Activated naive CD4-positive, alpha-beta T cell treated with anti-CD3 and anti-CD28 coated beads, Interleukin-2, amount 50 U/mL, for 16 hours (primary cell): ENCODE measurements at places on chromosomes 11 and 22.

DNA sequence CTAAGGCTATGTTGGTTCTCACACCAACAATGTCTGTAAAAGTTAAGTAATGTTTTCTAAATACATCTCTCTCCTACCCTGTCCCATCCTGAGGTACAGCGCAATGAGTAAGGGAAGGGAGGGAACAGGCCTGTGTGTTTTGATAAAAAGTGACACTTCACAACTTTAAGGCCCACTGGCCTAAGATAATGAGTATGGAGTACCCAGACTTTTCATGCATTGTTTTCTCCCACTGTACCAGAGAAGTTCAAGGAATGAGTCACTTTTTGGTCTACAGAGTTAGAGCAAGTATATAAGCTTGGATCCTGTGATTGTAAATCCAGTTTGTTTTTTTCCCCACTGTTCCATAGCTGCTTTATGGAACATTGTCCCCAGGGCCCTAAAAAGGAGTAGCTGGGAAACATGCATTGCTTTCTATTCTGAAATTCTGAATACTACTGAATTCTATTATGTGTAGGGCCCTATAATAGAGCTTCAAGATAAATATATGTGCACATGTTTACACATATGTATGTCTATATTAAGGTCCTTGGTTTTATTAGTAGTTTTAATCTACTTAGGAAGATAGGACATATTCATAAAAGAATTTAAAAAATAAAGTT lies 29.8 kb downstream of the KCNE3 start:
- no peak for DNase-seq

DNA sequence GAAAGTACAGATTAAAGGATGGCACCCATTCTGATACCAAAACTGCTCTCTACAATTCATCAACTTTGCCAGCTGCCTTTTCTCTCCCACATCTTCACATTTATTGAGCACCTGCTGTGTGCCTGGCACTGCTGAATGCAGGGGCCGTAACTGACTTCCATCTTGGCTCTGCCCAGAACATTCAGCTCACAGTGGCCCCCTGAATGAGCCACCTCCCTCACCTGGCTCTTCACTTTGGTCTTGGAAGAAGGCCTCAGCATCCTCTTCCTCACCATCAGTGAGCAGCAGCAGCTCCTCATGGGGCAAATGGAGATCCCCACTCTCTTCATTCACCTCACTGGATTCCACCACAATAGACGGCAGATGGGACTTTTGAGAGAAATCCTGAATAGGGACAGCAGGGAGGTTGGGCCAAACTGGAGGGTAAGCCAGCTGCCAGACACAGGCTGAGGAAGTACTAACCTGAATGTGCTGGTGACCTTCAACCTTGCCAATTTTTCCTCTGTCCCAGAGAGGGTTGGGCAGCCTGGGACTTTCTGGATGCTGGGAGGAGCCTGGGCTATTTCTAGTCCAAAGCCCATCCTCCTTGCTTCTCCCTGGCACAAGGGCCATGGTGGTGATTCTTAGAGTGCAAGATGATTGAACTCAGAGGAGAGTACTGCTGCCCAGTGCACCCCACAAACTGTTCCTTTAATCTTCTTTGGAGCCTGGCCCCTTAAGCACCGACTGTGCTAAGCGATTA lies 1.9 kb upstream of the UQCC3 start:
- no peak for DNase-seq

DNA sequence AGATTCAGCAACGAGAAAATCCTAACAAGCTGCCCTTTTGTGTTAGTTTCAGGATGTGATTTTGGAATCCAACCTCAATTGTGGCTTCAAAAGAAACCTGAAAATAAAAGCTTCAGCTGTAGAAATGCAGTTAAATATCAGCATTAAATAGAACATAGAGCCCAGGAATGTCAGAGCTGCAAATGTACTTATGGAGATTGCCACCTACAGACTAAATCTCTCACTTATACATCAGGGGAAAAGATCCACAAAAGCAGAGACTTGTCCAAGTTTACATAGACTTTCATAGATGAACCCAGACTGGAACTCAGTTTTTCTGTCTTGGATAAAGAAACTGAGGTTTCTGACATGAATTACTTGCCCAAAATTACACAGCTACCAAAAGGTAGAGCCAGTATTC lies 446.6 kb downstream of the DLG2 start:
- DNase-seq: no peak

- DNase-seq: no peak
Measured at GRCh38 chr11:112615891-112616290, 345.3 kb upstream of the NCAM1 start.

GRCh38 chr22:49268924-49269323 lies 558.7 kb downstream of the BRD1 start:
- DNase-seq: no peak

DNA sequence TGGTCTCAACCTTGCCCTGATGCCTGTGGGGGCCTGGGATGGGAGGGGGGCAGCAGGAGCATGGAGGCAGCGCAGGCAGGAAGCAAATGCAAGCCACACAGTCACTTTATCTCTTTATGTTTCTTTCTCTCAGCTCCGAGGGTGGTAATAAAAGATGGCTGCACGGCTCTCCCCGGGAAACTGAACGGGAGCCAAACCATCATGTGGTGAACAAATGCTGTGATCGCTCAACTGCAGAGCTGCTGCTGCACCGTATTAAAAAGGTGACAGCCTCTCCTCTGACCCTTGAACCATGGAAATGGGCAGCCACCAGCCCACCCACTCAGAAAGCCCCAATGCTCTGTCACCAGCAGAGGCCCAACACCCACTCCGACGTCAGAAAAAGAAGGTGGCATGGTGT lies 110.0 kb downstream of the TIMP3 start:
- DNase-seq: no peak

GRCh38 chr11:32396991-32397390 lies 38.3 kb downstream of the WT1 start:
- no peak for DNase-seq

- no peak for DNase-seq
Measured at GRCh38 chr11:112637076-112637475, 324.1 kb upstream of the NCAM1 start.

GRCh38 chr11:46680164-46680760 lies 20.2 kb downstream of the ARHGAP1 start:
- no peak for DNase-seq

DNA sequence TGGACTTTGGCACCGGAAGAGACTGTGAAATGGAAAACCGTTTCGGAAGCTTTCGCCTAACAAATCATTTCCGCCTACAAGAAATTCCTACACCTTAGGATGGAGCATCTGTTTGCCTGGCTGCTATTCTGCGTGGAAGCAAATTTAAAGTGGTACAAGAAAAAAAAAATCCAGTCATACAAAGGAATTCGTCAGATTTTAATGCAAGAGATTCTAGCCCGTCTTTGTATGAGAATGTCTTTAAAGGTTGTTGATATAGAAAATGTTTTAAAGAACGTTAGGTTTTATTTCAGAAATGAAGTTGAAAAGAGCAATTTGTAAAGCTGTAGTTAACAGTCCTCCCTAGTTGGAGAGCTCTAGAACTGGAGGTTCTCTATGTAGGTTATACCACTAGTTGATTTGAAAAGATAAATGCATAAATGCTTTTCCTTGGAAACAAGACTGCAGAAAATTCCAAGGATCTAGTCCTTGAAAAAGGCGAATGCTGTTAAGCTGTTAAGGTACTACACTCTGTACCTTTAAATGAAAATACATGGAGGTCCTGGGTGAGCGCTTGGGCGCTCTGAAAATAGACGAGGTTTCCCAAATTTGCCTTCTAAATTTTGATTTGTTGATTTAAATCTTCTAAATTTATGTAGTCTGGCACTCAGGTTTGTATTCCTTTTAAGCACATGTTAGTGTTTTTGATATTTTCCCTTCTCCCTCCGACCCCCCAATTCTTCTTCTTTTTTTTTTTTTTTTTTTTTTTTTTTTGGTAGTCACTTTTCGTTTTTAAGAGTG lies 2.4 kb downstream of the NCR3LG1 start:
- DNase-seq: no peak

- no peak for DNase-seq
Measured at GRCh38 chr11:625636-626268, 997 bp upstream of the CDHR5 start.

GRCh38 chr11:108197351-108197750 lies 25.1 kb downstream of the NPAT start:
- DNase-seq: no peak

GRCh38 chr11:130400781-130401483 lies 27.5 kb downstream of the ADAMTS8 start:
- DNase-seq: no peak

- no peak for DNase-seq
Measured at GRCh38 chr11:23288003-23288783, 427.9 kb upstream of the CCDC179 start.

- no peak for DNase-seq
Measured at GRCh38 chr11:67404515-67405195, 772 bp downstream of the TBC1D10C start.

GRCh38 chr11:45798793-45799441 lies 6.0 kb upstream of the SLC35C1 start:
- DNase-seq: no peak

DNA sequence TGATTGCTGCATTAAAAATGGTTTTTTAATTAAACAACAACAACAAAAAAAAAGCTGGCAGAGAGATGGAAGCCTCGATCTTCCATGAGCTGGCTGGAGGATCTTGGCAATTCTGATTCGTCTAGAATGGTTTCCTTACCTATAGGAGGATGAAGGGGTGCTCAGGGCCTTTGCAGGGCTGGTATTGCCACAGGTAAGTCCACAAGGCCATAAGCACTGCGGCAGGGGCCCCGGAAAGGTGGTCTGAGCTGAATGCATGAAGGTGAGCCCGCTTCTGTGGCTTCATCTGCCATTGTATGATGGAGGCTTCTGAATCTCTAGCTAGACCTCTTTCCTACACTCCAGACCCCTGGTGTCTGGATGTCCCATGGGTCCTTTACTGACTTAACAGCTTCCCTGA lies 101.5 kb downstream of the TSPAN18 start:
- DNase-seq: no peak

GRCh38 chr22:46942799-46943785 lies 180.6 kb downstream of the TBC1D22A start:
- DNase-seq: no peak

DNA sequence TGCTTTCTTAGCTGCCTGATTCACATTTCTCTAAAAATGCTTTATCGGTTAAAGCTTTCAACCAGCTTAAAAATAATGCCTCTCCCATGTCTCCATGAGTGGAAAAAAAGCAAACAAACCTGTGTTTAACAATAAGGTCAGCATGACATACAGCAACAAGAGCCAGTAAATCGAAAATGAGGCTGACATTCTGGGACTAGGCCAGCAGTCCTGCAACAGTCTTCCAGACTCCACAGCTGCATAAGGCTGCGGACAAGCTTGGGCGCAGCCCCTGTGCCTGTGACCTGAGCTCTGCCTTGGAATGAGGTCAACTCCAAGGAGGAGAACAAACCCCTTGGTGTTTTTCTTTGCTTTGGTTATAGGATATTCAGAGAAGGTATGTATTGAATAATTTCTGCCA lies 95.5 kb downstream of the PGR start:
- no peak for DNase-seq

DNA sequence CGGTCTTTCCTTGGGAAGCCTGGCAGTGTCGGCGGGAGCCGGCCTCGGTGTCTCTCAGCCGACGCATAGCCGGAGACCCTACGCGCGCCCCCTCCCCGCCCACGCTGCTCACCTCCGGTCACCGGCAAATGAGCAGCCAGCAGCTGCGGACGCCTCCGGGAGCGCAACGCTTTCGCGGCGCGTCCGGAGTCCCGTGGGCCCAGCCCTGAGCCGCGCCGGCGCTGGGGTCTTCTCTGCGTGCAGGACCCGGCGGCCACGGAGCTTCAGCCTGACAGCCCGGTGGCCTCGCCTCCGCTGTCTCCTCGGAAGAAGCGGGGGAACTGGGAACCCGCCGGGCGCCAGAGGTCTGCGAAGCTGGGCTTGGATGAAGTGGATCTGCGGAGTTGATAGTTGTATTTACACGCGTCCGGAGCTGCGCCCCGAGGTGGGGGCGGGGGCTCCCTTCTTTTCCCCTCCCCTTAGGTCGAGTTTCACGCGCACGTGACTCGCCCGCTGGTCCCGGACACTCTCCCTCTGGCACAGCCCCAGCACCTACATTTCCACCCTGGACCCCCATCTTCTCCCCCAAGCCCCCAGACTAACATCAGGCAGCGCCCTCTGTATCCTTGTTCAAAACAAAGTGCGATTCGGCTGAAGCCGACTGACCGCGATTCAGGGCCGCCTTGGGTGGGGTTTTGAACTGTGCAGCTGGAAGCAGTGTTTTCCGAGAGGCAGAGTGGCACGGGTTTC lies at the start of gene SLC43A1:
Gene SLC43A1, minus strand, starts transcription at position 371 of the 729 bp plus-strand sequence. CDS start 1,591 bp downstream, outside the sequence.
- peak; percentile 49 for DNase-seq

GRCh38 chr11:34379079-34379478 lies 21.3 kb upstream of the ABTB2 start:
- no peak for DNase-seq

DNA sequence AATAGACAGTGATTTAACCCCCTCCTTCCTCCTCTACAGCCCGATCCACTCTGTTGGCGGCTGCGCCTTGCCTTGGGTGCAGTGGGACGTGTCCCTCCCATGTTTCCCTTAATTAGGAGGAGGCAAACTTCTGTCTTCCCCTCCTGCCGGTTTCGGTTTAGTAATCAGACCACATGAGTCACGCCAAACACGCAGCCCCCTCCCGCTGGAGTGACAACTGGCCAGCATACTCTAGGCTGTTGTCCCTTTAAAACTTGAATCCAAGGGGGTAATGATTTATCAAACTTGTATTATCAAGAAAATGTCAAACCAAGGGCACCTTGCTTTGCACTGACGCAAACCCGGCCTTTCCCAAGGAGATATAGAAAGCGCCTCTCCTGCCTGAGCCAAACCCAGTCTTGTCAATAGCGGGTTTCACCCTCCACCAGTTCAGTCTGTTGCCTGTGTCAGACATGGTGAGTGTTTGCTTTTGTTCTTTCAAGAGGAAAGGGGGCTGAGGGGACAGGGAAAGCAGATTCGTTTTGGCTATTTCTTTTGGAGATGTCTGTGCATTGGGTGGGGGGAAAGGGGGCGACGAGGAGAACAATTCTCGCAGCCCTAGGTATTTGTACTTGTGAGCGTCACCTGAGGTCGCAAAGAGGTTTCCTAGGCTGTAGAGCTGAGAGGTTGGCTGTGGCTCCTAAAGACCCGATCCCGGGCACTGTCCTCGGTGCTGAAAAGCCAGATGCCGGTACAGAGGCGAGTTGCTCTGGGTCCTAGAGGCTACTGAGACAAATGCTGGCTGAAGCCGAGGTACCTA lies at the start of gene SLC6A5:
Gene SLC6A5, plus strand, starts transcription at position 388 of the 799 bp plus-strand sequence. Its CDS starts 65 bp downstream, at position 453.
- no peak for DNase-seq

DNA sequence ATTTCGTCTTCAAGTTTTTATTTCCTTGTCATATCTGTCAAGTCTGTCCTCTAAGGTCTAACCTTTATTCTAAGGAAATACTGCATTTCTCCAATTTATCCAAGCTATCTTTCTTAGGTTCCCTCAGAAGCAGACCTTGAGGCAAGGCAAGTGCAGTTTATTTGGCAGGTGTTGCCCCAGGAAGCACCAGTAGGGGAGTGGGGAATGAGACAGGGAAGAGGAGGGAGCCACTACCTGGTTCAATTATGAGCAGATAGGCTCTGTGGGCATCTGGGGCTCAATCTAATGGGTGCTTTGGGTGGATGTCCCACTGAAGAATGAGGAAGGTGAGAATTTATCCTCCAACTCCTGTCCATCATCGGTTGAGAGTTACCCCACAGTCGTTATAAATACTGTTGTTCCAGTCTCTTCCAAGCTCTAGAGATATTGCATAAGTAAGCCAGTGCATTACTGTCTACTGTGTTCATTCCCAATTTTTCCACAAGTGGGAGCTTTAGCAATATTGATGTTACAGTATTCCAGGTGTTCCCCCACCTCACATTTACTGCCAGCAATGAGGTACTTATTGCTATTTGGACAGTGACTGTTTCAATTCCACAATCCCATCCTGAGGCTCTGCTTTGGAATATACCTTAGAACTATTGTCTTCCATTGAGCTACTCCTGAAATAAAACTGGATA lies 154.9 kb upstream of the CEP126 start:
- no peak for DNase-seq
